Hematopoietic multipotent progenitor cell treated with erythropoietin and hydrocortisone succinate and interleukin-3 and kit ligand, for 6 days (in vitro differentiated cells): ENCODE measurements at places on chromosomes 3 and 15.

- DNase-seq, result no peak
Measured at GRCh38 chr3:146537603-146538002, 6.8 kb downstream of the PLSCR1 start.

DNA sequence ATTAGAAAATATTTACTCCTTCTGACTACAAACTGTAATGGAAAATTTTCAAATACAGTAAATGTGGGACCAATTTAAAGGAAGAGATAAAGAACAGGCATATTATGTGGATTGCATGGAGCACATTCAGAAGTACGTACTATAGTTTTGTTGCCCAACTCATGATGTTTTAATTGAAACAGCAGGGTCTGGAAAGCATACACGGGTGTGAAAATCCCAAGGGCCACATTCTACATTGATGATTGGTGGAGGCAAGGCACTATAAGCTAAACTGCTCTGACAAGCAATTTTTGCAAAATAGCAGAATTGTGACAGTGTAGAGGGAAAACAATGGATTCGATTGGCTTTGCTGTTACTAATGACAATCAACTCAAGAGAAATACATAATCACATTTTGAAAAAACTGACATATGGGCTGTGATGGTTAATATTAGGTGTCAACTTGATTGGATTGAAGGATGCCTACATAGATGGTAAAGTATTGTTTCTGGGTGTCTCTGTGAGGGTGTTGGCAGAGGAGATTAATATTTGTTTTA is 458.6 kb downstream of the PYDC2 start:
- DNase-seq, result no peak

DNA sequence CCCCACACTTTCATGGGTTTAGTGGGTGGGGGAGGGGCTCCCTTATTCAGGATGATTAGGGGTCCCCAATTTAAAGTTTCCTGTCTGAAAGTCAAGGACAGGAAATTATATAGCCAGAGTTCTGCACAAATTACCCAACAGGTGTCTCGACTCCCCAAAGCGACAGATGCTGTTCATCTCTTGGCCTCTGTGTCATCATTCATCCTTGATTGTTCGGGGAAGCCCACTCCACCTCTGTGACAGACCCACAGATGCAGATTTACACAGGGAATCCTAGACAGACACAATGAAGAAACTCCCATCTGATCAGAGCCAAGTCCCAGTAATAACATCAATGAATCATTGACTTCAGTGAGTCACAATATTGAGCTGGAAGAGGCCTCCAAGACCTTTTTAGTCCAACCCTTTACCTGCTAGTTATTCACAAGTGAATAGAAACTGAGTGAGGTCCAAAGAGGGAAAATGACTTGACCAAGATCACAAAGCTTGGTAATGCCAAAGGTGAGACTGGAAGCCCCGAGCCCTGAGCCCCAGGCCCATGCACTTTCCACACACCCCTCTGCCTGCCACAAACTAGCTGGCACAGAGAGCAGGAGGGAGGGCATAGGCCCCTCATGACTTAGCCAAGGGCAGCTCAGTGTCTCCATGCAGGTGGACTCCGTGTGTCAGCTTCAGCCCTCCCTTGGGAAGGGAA is 7.9 kb upstream of the SRP14 start:
- DNase-seq, result no peak

- DNase-seq, result no peak
Measured at GRCh38 chr3:177694951-177695350, 497.7 kb upstream of the TBL1XR1 start.

DNA sequence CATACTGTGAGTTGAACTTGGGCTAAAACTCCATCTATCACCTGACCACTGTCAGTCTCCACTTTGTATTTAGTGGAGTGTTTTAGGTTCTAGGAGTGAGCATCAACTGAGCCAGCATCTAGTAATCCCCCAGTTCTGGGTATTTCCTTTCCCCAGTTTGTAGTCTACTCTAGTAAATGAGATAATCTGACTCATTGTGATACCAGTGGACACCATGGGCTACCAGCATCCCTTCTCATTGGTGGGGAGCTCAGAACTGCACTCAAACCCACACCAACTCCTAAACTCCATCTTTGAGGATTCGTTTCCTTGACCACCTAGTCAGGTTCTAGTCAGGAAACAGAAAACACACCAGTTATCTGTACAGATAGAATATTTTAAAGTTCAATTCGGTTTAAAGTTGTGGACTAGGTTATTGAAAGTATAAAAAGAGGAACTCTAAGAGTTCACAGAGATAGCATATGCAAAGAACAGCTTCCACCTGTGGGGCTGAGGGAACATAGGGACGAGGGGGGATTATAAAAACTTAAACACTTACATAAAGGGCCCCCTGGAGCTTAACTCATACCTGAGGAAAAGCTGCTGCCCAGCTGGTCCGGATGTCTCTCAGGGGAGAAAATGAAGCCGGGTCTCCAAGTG is 36.0 kb downstream of the LEO1 start:
- DNase-seq, result no peak

DNA sequence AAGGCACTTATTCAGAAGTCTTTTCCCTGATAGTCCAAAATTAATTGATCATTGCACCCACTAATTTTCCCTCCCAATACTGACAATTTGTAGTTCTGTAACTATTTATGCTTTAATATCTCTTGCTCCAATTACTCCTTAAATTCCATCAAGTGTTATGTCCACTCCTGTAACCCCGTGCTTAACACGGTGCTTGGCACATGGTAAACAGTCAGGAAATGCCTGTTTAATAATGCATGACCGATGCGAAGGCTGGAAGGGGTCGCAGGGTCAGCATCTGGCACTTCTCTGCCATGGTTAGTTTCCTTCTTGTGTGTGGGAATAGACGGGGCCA is 553 bp upstream of the SEC22A start:
- DNase-seq, result no peak

- peak; percentile 75 for DNase-seq
Measured at GRCh38 chr3:45647148-45647619, 42.0 kb upstream of the SACM1L start.

DNA sequence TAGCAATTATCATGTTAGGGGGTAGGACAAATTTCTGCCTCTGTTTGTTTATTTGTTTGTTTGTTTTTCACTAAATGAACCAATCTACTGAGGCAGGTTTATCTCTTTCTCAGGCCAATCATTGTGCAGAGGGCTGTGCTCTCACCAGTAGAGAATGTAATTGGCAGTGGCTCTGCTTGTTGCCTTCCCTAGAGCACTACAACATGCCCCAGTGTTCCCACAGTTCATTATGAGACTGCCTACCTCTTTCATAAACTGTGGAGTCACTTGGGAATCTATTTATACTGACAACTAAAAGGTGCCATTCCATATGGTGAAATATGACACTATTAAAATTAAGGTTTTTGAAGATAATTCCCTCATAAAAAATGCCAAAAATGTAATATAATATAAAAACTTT is 196.3 kb upstream of the ALCAM start:
- no peak for DNase-seq

GRCh38 chr3:169259661-169260060 is 403.9 kb downstream of the MECOM start:
- DNase-seq, result no peak

DNA sequence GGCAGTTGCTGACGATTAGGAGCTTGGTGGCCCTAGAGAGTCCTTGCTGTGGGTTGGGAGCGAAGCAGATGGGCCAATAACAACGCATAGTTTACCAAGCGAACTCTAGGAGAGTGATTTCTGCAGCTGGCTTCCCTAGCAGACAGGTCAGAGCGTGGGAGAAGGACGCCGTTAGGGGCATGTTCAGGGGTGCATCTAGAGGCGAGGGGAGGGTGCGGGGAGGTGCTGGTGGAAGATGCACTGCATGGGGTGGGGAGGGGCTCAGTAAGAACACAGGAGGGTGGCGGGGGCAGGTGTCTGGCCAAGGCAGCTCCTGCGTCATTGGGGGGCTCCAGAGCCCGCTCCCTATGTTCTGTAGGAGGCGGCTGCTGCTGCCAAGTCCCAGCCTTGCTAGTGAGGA is 8.9 kb downstream of the APBA2 start:
- DNase-seq, result no peak

DNA sequence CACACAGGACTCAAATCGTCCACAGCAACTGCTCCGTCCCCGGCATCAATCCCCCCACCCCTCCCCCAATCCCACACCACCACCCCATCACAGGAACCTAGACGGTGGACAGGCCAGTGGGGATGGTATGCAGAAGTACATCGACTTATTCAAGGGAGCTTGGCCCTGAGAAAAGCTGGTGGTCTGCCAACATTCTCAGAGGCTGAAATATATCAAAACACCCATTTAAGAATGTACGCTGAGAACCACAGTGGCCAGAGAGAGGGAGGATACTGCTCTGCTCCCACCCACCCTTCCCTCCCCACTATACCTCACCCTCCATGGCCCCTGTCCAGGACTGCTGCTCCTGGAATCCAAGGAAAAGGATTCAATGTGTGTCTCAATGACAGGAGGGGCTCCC is 12.4 kb upstream of the USP3 start:
- DNase-seq, result no peak

DNA sequence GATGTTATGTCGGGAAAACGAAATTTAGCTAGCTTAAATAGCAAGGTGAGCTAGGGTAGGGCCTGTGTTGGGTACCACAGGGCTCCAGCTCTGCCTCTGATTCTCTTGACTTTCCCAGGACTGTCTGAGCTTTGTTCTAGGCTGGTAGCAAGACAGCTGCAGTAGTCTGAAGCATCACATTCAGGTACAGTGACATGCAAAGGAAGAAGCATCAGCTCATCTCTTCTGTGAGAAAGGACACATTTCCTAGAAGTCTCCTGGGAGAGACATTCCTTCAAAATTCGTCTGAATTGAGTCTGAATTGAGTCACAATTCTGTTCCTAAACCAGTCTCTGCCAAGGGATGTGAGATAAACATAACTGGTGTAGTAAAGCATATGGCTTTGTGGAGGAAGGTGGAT is 8.5 kb upstream of the UBXN7 start:
- DNase-seq, result no peak

DNA sequence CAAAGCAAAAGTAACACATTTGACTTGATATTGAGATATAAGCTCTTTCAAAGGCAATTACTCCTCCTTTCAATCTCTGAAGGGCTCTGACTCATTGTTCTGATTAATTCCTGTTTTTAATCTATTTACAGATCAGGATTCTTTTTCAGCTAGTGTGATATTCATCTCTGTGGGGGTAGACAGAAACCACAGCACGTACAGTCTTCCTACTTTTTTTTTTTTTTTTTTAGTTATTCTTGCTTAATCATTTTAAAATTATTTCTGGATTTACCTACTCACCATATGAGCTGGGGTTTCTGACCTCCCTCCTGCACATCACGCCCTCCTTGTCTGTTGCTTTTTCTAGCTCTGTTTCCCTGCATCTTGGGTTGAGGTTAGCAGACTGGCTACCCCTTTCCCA is 1.4 kb downstream of the CNTN3 start:
- no peak for DNase-seq

- no peak for DNase-seq
Measured at GRCh38 chr3:147649475-147649874, 240.3 kb downstream of the ZIC1 start.

GRCh38 chr3:29576181-29576580 is 295.3 kb downstream of the RBMS3 start:
- DNase-seq, result no peak

- no peak for DNase-seq
Measured at GRCh38 chr3:25695731-25696420, 31.2 kb upstream of the TOP2B start.

DNA sequence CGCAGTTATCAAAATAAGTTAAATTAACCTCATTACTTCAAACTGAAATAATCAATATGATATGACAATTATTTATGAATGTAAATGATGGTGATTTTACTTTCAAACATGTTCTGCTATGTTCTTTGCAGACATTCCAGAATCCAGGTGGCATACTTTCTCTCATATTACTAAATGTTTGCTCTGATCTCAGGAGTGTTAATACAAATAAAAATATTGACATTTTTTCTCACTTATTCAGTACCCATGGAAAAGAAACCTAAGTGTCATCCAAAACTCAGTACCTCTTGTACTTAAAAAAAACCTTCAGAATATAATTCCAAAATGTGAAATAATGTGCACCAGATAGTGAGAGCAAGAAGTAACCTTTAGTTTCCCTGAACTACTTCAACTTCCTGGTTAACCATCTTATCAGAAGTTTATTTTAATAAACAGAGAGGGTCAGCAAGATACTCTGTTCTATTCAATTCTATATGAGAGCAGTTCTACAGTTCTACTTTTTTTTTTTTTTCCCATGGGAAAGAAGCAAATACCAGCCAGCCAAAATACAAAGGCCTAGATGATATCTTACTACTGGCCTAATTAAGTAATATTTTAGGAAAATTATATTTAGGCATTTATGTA is 494.1 kb downstream of the MECOM start:
- DNase-seq, result no peak

DNA sequence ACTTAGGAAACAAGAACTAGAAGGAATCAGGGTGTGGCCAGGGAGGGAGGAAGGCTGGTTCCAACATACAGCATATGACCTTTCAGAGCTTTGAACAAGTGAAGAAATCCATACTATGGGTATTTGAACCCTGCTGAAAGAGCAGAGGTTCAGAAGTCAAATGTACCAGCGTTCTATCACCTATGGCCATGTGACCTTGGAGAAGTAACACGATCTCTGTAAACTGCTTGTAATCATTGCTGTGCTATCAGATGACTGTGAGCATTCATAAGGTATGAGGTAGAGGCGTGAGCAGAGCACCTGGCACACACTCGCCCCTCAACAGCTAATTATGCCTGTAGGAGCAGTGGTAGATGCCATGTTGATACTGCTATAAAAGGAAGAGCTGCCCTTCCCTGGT is 55.2 kb downstream of the KLHL6 start:
- DNase-seq, result no peak

GRCh38 chr3:183548262-183548769 is 7.2 kb downstream of the KLHL6 start:
- no peak for DNase-seq

GRCh38 chr15:37220949-37221670 is 120.8 kb upstream of the MEIS2 start:
- DNase-seq, result no peak

- peak; percentile 69 for DNase-seq
Measured at GRCh38 chr3:169390741-169391305, 272.7 kb downstream of the MECOM start.

GRCh38 chr15:57284535-57284934 is 91.8 kb upstream of the CGNL1 start:
- DNase-seq, result no peak

DNA sequence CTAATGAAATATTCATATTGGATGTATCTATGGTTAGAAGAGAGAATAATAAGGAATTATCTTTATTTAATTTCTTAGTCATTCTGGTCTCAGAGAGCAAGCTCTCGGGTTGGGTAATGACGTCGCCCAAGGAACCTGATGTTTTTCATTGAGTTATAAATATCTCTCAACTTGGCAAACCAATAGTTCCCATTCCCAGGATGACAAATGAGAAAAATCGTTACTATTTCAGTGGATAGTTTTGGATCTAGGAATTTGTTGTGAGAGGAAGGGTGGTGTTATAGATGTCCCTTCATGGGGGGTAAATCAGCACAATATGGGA is 162.9 kb upstream of the NR2E3 start:
- no peak for DNase-seq

GRCh38 chr3:76353683-76354082 is 568.3 kb upstream of the ZNF717 start:
- no peak for DNase-seq
